ENCODE measurements at places on chromosomes 2 and 18.

DNA sequence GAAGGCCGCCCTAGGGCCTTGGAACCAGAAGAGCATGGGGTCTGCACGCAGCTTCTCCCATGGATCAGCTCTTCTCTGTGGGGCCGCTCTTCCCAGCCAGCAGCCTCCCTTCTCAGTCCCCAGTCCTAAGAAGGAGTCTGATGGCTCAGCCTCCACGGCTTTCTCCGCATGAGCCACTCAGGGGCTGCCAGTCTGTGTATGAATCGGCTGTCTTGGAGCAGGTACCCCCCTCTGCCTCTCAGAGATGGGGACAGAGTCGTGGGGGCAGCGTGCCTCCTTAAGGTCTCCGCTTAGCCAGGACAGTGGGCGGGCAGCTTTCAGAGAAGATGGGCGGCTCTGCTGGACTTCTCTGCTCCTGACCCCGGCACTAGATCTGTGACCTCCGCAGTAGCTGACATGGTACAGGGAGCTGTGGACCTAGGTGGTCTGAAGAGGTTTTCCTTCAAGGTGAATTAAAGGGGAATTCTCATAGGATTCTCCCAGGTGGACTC is 21.6 kb downstream of the INPP5D start:
- no peak for DNase-seq

DNA sequence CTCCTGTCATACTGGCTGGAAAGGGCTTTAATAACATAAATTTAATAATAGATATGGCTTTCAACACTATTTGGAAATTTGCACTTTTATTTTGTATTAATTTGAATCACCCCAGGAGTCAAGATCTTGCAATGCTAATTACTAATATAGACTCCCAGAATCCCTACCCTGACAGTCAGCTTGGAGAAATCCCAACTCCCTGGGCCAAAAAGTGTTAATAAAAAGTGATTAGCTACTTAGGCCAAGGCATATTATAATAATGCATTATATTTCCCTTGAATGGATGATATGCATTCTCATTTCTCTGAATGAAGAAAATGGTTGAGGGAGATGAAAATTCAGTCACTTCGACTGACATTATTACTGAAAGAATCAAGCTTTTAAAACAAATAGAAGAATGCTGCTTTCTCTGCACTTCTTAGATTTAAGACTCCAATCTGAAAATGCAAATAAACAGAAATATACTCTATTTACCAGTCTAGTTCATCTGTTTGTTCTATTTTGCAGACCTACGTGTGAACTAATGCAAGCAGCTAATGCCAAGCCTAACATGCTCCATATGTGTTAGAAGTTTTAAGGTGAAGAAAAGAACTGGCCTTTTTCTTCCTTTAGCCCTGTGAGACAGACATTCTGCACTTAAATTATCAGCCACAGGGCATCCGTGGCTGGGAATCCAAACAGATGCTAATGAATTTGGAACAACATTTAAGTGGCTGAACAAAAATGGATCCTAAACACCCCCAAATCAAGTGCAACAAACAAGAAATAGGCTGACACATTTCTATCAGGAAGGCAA is 33.9 kb upstream of the INSIG2 start:
- DNase-seq, result no peak

GRCh38 chr18:45109271-45109670 is 428.6 kb downstream of the SETBP1 start:
- no peak for DNase-seq

- DNase-seq, result no peak
Measured at GRCh38 chr2:45782986-45783385, 131.5 kb downstream of the PRKCE start.

GRCh38 chr2:12303181-12304030 is 413.3 kb upstream of the TRIB2 start:
- DNase-seq, result no peak

- DNase-seq, result no peak
Measured at GRCh38 chr2:10333247-10333613, 30.5 kb downstream of the HPCAL1 start.

DNA sequence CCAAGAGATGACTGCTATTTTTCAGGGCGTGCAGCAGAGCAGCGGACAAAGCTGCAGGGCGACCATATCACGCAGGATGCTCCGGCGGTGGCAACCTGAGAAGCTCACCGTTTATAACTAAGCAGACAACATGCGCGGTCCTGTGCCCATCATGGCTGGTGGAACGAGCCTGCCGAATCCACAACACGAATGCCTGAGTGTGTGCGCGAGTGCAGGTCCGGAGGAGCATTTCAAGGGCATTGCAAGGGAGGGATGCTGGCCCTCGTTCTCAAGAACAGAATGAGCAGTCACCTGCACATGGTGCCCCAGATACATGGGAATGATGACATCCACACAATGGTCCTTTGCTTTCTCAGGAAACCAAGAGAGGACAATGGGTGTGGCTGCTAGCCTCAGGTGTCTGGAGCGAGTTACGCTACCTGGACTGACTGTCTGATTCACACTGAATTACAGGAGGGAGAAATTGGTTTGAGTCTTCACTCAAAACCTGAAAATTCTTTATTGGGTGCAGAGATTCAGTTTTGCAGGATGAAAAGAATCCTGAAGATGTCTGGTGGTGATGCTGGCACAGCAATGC is 39.8 kb downstream of the TBC1D8 start:
- DNase-seq, result no peak

DNA sequence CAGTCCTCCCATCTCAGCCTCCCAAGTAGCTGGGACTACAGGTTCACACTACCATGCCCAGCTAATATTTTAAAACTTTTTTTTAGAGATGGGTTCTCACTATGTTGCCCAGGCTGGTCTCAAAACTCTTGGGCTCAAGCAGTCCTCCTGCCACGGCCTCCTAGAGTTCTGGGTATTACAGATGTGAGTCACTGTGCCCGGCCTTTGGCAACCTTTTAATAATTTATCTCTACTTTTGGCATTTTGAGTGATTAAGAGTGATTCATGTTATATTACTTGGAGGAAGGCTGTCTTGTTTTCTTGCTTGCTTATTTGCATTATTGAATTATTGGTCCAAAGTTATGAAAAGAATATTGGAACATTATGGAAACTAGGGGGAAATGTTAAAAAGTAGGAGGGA is 24.3 kb downstream of the NCOA1 start:
- DNase-seq, result no peak

GRCh38 chr2:182890305-182890704 is 23.9 kb upstream of the FRZB start:
- DNase-seq, result no peak

DNA sequence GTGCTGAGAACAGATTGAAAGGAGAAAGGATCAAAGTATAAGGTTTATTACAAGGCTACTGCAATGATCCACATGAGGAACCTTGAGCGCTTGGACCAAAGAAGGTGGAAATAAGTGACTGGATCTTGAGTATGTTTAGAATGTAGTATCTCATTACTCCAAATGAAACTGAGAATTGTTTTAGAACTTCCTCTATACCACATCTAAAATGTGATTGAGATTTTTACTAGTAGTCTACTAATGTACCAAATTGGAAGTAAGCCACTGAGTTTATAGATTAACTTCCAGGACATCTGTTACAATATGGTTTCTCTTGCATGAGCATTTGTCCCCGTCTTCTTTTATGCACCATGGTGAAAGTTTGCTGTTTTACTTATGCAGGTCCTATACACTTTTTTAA is 300.5 kb downstream of the SUCLG1 start:
- no peak for DNase-seq

- DNase-seq, result no peak
Measured at GRCh38 chr2:11710210-11710609, 36.2 kb upstream of the LPIN1 start.

DNA sequence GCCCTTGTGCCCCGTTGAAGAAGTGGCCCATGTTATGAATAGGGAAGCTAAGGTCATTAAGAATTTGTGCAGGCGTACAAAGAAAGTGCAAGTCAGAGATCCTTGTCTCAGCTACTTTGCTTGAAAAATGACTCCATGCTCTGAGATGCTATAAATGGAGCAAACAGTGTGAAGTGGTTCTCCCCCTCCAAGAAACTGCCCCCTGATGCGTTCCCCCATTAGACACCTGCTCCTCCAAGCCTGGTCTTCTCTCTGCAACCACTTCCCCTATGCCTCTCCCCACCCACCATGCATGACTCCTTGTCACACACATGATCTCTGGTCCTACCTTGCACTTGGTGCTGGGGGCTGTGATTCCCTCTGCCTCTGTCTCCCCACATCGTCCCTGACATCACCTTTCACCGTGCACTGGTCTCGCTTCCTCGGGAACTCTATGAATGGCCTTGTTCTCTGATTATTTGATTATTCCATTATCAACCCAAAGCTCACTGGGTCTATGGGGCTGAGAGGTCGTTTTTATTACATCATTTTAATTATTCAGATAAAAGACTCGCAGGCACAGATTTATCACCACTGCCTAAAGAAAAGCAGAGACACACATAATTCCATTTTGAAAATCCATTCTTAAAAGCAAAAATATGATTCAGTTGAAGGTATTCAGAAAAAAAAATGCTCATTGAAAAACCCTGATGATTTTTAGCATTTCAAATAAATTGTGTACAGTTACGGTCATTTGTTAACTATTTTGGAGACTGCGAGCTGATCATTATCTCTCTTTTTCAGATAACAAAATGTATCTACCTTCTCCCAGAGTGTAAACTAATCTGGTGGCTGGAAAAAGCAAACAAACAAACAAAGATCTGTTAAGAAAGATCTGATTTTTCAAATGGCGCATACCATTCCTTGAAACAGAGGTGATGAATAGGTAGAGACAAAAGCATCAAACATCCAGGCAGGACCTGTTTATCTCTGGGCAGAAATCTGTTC is 294.9 kb downstream of the SOX11 start:
- DNase-seq, result no peak

- DNase-seq, result no peak
Measured at GRCh38 chr2:86557836-86558235, 5.4 kb downstream of the CHMP3 start.

DNA sequence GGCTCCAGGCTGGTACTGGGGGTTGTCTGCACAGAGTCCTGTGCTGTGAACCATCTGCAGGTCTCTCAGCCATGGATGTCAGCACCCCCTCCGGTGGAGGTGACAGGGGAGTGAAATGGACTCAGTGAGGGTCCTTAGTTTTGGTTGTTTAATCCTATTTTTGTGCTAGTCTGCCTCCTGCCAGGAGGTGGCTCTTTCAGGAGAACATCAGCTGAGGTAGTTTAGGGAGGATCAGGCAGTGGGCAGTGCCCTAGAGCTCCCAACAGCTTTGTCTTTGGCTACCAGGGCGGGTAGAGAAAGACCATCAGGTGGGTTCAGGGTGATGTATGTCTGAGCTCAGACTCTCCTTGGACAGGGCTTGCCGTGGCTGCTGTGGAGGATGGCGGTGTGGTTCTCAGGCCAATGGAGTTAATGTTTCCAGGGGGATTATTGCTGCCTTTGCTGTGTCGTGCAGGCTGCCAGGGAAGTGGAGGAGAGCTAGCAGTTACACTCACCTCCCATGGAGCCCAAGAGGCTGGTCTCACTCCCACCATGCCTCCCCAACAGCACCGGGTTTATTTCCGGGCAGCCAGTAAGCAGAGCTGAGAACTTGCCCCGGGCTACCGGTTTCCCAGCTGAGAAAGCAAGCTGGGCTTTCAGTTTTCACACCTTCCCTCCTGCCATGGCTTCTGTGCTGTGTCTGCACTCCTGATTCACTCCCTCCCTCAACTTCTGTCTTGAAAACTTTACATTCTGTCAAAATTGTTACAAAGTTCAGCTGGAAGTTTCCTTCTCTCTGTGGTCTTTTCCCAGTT is 563.4 kb downstream of the XIRP2 start:
- no peak for DNase-seq

DNA sequence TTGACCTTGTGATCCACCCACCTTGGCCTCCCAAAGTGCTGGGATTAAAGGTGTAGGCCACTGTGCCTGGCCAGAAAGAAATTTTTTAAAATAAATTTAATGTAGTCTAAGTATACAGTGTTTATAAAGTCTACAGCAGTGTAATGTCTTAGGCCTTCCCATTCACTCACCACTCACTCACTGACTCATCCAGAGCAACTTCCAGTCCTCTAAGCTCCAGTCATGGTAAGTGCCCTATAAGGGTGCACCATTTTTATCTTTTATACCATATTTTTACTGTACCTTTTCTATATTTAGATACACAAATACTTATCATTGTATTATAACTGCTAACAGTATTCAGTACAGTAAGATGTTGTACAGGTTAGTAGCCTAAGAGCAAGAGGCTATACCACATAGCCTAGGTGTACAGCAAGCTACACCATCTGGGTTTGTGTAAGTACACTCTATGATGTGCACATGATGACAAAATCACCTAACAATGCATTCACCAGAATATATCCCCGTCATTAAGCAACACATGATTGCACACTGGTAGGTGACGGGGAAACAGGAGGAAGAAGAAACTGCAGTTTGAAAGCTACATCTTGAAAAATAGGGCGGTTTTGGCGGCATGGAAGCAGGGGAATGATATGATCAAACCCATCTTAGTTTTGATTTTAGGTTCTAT is 105.1 kb upstream of the ITGB6 start:
- DNase-seq, result no peak

DNA sequence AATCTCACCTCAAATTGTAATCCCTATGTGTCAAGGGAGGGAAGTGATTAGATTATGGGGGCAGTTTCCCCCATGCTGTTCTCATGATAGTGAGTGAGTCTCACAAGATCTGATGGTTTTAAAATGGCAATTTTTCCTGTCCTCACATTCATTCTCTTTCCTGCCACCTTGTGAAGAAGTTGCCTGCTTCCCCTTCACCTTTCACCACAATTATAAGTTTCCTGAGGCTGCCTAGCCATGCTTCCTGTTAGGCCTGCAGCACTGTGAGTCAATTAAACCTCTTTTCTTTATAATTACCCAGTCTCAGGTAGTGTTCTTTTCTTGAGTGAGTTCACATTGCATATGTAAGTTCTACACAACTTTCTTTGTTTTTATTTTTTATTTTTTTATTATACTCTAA is 271.5 kb downstream of the EXOC6B start:
- no peak for DNase-seq

GRCh38 chr2:238925281-238925680 is 77.4 kb downstream of the TWIST2 start:
- DNase-seq, result no peak

GRCh38 chr2:226556050-226556449 is 243.6 kb downstream of the IRS1 start:
- DNase-seq, result no peak

GRCh38 chr2:171297956-171298355 is 135.8 kb downstream of the METTL8 start:
- no peak for DNase-seq

DNA sequence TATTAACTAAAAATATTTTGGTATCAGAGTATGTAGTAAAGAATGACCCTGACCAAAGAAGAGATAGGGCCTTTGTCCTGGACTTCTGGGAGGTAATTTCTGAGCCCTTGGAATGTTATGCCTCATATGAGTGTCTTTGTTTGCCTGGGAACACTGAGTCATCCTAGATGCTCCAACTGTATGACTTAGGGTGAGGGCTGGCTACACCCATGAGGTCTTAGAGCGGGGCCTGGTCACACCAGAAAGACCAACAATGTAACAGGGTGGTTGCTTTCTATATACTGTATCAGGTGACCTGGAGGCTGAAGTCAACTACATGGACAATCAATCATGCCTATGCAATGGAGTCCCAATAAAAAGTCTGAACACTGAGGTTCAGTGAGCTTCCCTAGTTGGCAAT is 253.1 kb downstream of the MBD2 start:
- DNase-seq, result no peak

GRCh38 chr2:152682663-152683062 is 34.6 kb downstream of the PRPF40A start:
- DNase-seq, result no peak

Data from D721Med (cell line).